ENCODE measurements at places on chromosomes 1 and 21. TPM values are rescaled to one million over a fixed set of nuclear protein-coding genes. Genes with fewer than 3 reads are reported as not detected.

THEMIS2 gene
- 4.9 TPM for polyA plus RNA-seq

ZNF697 gene
- polyA plus RNA-seq: 6.2 TPM

DNA sequence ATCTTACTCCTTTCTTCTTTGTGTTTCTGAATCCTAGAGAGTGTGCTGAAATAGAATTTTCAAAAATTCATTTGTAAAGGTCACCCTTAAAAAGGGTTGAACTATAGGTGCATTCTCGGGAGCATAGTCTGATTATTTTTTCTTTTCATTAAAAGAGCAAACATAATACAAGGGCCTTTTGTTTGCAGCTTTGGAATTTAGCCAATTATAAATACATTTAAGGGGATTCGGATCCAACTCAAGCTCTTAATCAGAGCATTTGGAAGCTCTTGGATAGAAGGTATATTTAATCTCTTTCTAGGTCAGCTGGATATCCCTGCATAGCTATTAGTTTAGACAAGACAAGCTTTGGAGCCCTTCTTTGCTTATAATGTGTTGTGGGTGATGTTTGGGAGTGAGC is 321.7 kb downstream of the HHAT start:
- DNase-seq: no peak

DNA sequence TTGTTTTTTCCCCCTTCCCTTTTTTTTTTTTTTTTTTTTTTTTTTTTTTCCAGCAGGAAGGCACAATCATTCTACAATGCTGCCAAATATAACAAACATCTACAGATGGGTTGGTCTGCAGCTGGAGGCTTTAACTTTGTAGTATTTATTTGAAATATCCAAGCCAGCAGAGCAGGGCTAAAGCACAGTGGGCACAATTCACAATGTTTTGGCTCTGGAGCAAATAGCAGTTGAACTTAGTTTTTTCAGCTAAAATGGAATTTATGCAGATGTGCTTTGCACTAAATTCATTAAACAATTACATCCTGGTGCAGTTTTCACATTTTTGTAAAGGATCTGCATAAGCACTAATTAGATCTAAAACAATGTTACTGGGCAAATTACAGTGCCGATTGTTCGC is 39.8 kb upstream of the ZBTB18 start:
- peak; percentile 59 for DNase-seq

- DNase-seq: no peak
Observed at GRCh38 chr1:160522622-160523345, at the start of gene SLAMF6. Gene SLAMF6, minus strand, starts transcription at chr1:160523255. Its CDS starts 63 bp downstream, at chr1:160523192.

GRCh38 chr1:162373541-162374260 is 3.0 kb downstream of the SPATA46 start:
- DNase-seq: peak; percentile 16

DNA sequence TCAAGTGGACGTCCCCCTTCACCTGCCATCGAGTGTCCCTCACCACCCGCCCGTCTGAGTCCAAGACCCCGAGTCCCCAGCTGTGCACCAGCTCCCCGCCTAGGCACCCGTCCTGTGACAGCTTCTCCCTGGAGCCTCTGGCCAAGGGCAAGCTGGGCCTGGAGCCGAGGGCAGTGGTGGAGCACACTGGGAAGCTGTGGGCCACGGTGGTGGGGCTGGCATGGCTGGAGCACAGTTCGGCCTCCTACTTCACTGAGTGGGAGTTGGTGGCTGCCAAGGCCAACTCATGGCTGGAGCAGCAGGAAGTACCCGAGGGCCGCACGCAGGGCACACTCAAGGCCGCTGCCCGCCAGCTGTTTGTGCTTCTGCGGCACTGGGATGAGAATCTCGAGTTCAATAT is 63.2 kb downstream of the VWA5B1 start:
- no peak for DNase-seq

- no peak for DNase-seq
Observed at GRCh38 chr1:27724961-27725373, 794 bp upstream of the FAM76A start.

DNA sequence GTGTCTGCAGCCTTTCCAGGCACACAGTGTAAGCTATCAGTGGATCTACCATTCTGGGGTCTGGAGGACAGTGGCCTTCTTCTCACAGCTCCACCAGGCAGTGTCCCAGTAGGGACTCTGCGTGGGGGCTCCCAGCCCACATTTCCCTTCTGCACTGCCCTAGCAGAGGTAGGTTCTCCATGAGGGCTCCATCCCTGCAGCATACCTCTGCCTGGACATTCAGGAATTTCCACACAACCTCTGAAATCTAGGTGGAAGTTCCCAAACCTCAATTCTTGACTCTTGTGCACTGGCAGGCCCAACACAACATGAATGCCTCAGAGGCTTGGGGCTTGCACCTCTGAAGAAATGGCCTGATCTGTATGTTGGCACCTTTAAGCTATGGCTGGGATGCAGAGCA is 6.8 kb downstream of the CRYZ start:
- DNase-seq: no peak

GRCh38 chr1:244810221-244810620 is 25.2 kb upstream of the COX20 start:
- no peak for DNase-seq

DNA sequence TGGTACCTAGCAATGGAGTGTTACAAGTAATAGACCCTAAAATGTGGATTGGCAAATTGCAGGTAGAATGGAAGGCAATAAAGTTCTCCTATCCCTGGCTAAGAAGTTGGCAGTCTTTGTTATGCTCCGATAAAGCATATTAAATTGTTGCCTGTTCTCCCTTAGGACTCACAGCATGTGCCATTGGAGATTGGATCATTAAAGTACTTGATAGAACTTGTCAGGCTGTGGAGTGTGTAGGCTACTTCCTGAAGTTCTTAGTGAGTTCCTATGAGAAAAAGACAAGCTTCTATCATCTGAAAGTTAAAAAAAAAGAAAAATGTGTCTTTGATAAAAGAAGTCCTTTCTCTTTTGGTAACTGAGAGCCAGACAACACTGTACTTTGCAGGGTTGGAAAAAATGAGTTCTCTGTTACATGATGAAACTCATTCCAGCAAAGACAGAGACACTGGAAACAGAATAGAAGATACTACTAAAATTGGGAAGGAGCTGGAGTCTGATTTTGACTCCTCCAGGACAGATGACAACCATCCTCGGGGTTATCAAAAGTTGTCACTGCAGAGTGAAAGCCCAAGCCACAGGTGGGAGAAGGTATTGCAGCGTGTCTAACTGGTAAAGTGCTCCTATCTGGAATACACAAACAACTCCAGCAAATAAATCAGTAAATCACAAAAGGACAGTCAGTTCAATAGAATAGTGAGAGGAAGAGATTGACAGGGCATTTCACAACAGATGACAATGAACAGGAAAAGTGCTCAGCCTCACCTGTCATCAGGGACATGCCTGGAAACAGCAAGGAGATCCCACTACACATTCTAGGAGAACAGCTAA is 87.5 kb upstream of the WDR26 start:
- DNase-seq: no peak
